ENCODE measurements at places on chromosomes 5 and 9.

GRCh38 chr9:85729882-85730281, 11.9 kb downstream of the AGTPBP1 start:
- no peak for DNase-seq

DNA sequence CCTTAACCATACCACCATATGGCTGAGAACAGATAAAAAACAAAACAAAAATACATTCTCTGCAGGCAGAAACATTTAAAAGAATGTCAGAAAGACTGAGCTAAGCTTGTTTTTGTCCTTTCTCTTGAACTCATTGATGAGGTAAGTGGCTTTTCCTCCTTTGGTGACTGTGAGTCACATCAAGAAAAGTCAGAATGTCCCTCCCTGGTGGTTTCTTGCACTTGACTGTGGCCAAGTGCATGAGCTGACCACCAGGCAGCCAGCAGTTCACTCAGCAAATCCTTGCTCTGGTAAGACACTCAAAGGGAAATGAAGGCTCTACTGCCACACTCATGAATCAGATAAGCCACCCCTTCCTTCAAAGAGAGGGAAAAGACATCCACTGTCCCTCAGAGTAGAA, 970.9 kb downstream of the TAF11L14 start:
- no peak for DNase-seq

DNA sequence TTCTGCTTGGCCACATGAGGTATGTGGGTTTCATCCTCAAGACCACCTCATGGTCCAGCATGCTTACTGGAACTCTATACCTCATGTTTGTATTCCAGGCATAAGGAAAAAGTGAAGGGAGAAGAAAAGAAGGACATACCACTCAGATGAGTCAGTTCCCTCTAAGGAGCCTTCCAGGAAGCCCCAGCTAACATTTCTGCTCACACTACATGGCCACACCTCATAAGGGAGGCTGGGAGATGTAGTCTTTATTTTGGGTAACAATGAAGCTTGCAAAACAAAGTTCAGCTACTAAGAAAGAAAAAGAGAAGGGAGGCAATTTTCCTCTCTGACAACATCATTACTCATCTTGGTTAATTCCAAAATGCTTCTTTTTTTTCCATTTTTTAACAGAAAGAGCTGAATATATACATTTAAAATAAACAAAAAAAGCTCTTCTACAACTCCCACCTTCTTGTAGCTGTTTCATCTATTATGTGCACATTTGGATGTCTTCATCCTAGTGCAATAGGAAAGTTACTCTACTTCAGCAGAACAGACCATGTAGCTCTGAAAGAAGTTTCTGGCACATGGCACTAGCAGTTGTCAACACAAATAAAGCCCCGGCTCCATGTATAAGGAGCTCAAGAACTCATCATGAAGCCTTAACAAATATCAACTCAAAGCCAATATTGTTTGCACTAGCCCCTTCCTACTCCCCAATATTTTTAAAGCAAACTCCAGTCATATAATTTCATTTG, 123.6 kb upstream of the CCDC112 start:
- DNase-seq = no peak

DNA sequence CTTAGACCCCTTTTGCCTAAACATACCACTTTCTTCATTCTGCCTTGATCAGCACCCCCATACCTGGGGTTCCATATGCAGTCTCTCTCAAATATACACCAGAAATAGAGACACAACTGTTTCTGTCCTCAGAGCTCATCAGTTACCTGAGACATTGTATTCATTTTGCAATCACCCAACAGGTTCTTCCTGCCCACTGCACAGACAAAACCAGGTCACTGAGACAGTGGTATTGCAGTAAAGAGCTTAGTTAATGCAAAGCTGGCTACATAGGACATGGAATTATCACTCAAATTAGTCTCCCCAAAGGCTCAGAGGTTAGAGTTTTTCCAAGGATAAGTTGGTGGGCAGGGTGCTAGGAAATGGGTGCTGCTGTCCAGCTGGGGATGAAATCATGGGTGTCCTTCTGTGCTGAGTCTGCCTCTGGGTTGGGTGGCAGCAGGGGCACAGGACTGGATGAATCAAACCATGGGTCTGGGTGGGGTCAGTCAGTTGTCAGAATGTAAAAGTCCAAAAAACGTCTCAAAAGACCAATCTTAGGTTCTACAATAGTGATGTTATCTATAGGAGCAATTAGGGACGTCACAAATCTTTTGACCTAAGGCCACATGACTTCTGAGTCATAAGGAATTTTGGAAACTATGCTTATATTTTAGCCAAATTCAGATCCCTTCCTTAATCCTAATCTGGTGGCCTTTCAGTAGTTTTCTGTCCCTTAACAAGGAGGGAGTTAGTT, 41.0 kb downstream of the KCNV2 start:
- no peak for DNase-seq

DNA sequence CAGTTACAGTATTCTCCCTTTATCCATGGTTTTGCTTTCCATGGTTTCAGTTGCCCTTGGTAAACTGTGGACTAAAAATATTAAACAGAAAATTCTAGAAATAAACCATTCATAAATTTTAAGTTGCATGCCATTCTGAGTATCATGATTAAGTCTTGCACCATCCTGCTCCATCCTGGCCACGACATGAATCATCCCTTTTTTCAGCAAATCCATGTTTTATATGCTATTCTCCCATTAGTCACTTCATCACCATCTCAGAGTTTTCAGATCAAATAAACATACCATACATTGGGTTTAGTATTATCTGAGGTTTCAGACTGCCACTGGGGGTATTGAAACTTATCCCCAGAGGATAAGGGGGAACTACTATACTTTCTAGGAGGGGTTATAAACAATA, 234.4 kb upstream of the ATP10B start:
- no peak for DNase-seq

GRCh38 chr9:126673689-126674364, 60.1 kb downstream of the LMX1B start:
- peak; percentile 97 for DNase-seq

- DNase-seq = no peak
Measured at GRCh38 chr9:36150574-36151315, 14.2 kb downstream of the GLIPR2 start.
